ENCODE measurements at places on chromosomes 7 and 10.

DNA sequence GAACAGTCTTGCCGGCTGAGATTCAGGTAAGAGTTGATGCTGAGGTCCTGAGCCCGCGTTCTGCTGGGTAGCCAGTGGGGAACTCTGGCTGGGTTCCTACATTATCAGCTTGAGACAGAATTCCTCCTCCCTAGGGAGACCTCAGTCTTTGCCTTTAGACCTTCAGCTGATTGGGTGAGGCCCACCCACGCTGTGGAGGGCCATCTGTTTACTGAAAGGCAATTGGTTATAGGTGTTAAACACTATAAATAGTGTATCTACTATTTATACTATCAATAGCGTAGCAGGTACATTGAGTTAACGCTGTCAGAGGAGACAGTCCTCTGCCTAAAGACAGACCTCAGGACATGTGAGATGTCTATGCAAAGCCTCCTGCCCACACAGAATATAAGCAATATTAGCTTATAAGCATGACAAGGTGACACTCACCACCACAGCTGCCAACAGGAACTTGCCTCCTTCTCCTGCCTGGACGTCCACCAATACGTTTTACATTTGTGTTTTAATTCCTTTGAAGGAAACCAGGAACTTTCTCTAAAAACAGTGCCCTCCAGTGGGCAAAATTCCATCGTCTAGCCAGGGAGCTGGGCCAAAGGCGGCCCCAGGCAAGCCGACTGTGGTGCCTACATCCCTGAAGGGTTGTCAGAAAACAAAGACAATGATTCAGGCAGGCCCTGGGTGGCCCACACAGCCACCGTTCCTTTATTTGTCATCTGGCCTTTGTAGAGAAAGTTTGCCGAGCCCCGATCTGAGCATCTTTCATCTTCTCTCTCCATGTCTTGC lies 58.8 kb downstream of the INSIG1 start:
- peaks cover 20% of the 10 kb centered on the region for H3K27me3 ChIP-seq
- H3K27ac ChIP-seq, result no peak overlapping the region
- no peak overlapping the region for H3K4me3 ChIP-seq
- no peaks in the 10 kb centered on the region for H3K36me3 ChIP-seq
- no peak for DNase-seq

DNA sequence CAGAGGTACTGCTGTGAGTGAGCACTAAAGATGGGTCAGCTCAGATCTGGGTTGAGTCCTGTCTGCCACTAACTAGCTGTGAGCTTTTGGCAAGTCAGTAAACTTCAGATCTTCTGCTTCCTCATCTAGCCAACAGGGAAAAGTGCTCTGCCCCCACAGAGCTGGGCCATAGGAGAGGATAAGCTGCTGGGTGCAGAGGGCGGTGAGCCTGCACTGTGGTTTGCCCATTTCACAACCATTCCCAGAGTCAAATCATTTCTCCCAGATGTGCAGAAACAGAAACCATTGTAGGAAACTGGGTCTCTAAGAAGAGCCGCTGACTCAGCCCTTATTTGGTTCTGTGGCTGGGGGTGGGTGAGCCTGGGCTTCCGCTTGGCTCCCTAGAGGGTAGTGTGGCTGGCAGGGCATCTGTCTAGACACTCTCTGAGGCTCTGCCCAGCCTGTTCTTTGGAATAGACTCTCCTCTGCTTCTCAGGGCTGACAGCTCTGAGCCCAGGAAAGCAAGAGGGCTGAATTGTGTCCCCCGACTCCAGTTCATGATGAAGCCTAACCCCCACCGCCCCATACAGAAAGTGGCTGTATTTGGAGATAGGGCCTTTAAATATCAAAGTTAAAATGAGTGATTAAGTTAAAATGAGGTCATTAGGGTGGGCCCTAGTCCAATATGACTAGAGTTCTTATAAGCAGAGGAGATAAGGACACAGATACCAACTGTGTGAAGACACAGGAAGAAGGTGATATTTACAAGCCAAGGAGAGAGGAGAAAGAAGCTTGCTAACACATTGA lies 29.5 kb upstream of the ARHGAP22 start:
- peaks cover 29% of the 10 kb centered on the region for H3K27me3 ChIP-seq
- DNase-seq, result peak; percentile 59
- no peak overlapping the region for H3K4me3 ChIP-seq
- peaks cover 23% of the 10 kb centered on the region for H3K4me1 ChIP-seq

GRCh38 chr10:18325410-18325809 lies 185.2 kb downstream of the CACNB2 start:
- no peak for DNase-seq
- no peaks in the 10 kb centered on the region for H3K36me3 ChIP-seq
- H3K27ac ChIP-seq, result no peak overlapping the region
- H3K4me3 ChIP-seq, result no peak overlapping the region
- peaks cover 3% of the 10 kb centered on the region for H3K27me3 ChIP-seq
- H3K4me1 ChIP-seq, result no peaks in the 10 kb centered on the region

DNA sequence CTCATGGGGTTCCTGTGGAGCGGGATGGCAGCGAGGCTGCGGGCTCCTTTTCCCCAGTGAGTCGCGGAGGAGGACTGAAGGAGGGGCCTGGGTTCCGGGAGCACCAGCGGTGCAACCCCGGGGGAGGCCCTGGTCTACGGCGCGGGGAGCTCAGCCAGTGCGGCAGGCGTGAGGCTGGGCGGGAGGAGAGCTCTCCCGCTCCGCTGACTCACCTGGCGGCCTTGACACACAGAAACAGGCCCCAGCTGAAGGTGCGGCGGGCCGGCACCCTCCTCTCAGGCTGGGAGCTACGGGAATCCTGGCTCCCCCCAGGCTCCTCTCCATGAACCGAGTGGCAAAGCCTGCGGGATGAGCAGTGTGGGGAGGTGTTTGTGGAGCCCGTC lies 6.8 kb upstream of the NOM1 start:
- H3K27me3 ChIP-seq, result peaks cover 54% of the 10 kb centered on the region
- peaks cover 8% of the 10 kb centered on the region for H3K36me3 ChIP-seq
- no peaks in the 10 kb centered on the region for H3K4me1 ChIP-seq

DNA sequence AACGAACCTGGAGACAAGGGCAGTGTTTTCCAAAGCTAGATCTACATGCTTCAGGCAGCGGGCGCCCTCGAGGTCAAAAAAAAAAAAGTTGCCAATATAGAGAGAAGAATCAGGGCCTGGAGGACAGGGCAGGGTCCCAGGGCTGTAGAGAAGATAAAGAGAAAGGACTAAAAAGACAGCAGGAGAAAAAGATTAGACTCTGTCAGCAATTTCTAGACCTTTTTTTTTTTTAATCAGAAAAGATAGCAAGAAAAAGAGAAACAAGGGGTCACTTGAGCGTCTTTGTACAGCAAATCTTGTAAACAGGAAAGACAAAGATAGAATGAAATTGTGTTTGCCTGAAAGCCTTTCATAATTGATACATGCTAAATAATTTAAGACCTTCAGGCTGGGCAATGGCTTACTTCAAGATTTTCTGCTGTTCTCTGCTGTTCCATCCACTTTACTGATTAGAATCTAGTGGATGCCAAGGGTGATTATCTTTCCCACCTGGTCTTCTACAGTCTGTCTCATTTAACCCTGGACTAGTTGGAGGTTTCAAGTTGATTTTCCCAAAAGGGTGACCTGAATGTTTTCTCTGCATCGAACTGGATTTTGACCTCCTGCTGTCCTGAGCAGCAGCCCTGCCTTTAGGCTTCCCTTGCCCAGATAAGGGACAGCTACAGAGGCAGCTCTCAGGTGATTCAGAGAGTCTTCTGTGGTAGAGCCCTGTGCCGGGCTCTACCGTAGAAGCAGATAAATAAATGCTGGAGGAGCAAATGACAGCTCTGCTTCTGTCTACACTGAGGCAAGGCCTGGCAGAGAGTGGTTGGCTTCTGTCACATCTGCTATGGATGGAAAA lies 5.1 kb downstream of the LMOD2 start:
- peaks cover 15% of the 10 kb centered on the region for H3K27me3 ChIP-seq
- H3K4me1 ChIP-seq, result no peaks in the 10 kb centered on the region
- no peak overlapping the region for H3K27ac ChIP-seq
- DNase-seq, result no peak
- no peak overlapping the region for H3K4me3 ChIP-seq
